Activated CD4-positive, alpha-beta T cell treated with anti-CD3 and anti-CD28 coated beads for 48 hours (primary cell): ENCODE measurements at places on chromosomes 11 and 22.

DNA sequence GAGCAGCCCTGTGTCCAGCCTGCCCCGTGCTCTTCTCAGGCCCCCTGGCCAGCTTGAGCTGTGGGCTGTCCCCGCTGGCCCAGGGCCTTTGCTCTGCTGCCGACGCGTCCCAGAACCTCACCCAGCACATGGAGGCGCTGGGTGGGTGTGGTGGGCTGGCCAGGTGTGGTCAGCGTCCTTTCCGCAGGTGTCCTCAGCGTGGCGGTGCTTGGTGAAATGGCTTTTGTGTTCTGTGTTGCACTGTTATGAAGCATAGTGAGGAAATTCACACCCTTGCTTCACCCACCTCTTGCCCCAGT is 37.4 kb downstream of the GRAMD4 start:
- no peak for DNase-seq

DNA sequence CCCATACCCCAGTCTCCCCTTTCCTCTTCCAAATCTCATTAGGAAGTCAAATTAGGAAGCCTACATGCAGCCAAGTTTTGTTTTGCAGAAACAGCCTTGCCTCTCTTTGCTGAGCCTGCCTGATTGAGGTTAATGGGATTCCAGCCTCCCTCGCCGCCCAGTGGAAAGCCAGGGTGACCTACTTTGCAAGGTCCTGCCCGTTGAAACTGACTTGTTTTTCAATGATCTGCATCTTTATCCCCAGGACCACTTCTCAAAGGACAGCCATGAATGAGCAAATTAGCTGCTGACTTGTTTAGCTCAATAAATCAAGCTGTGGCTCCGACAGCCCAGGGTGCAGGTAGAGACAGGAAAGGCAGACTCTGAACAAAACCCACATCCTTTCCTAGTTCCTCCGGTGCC is 110.4 kb downstream of the RRAS2 start:
- no peak for DNase-seq

DNA sequence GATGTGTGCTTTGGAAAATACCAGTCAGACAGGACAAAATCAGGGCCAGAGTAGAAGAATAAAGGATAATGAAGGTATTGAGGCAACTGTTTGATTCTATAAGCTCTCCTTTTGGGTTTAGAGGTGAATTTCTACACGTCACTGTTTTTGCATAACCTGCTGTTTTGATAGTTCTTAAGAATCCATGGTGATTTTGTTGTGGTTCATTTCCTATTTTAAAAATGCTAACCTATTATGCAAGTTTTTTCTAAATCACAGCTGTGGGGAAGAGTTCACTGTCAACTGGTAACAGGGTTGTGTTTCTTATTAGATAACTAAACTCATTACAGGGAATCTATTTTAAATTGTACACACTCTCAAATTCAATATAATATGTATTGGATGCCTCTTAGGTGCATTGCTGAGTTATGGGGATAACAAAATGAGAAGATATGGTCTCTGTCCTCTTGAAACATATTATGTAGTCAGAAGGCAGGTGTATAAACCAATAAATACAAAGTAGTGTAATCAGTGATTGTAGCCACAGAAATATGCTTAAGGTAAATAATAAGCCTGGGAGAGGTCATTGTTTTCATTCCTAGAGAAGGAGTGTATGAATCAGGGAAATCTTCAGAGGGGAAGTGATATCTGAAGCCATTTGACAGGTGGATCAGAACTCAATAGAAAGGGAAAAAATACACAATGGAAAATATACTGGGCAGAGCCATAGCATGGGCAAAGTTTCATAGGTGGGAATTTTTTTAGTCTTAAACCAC is 192.5 kb downstream of the FAT3 start:
- no peak for DNase-seq

DNA sequence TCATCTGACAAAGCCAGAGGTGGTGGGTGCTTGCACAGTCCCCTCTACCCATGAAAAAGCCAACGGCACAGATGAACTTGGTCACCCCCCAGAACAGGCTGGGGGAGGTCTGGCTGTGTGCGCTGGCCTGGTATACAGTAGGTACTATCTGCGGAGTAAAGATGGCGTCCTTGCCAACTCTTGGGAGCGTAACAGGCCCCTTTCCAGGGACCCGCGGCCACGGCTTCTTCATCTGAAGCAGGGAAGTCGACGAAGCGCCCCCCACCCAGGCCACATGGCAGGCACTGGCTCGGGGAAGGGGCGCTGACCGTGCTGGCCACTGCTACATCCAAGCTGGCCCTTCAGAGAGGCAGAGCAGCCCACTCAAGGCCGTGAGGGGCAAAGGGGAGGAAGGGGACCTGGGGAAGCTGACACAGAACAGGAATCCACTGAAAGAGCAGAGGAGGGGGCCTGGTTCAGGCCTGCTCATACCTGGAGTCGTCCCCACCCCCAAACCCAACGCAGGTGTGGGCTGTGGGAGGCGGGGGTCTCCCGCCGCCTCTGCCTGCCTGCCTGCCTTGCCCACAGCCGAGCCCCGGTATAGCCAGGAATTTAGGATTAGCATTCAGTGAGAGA is 75.7 kb downstream of the CELSR1 start:
- DNase-seq, result no peak

GRCh38 chr11:16505481-16505880 is 149.1 kb upstream of the SOX6 start:
- no peak for DNase-seq

- DNase-seq, result peak; percentile 17
Measured at GRCh38 chr11:60485987-60486386, 6.6 kb upstream of the MS4A12 start.

DNA sequence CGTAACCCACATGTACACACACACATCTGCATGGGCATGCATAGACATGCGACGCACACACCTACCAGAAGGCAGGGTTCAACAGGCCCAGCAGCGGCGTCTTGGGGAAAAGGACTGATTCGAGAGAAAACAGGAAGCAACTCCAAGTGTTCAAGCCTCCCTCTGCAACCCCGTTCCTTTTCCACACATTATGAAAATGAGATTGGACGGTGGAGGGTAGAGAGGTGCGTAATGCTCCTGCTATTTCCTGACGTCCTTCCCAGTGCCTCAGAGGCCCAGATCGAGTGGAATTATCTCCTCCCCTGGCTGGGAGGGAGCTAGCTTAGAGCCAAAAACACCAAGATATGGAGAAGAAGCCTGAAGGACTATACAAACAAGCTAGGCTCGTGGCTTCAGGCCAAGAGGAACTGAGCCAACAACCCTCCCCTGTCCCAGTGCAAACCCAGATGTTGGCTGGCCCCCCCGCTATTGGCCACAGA is 289.2 kb downstream of the MN1 start:
- no peak for DNase-seq

DNA sequence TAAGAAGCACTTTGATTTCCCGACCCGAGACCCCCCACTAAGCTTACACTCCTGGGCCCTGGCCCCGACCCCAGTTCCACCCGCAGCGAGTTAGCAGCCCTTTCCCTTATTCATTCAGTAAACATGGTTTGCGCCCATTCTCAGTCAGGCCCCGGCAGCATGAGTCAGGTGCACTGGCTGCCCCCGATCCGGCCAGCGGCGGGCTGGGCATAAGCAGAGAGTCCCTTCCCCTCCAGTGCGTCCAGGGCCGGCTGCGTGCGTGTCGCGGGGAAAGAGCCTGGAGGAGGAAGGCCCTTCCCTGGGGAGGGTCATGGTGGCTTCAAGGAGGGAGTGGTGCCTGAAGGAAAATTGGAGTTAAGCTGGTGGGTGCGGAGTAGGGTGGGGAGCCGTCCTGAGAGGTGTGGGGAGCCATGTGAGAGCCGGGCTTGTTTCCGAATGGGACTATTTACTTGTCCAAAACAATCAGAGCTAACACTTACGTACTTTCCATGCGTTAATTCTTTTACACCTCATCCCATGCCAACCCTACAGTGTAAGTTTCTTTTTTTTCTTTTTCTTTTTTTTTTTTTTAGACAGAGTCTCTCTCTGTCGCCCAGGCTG is 657 bp downstream of the IGHMBP2 start:
- DNase-seq, result peak; percentile 32

DNA sequence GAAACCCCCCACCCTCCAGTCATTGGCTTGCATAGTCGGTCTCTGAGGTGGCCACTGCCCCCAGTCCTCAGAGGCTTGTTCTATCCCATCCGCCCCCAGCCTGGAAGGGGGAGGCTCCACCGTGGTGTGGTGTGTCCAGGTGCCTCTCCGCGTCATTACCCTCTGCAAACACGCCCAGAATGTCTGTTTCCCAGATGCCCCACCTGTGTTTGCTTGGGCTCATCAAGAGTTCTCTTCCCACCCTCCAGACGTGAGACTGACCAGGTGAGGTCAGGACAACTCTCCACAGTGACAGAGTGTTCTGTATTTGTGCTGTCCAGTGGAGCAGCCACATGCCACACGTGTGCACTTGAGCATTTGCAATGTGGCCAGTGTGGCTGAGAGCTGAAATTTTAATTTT is 24.9 kb downstream of the LRRC10B start:
- no peak for DNase-seq

DNA sequence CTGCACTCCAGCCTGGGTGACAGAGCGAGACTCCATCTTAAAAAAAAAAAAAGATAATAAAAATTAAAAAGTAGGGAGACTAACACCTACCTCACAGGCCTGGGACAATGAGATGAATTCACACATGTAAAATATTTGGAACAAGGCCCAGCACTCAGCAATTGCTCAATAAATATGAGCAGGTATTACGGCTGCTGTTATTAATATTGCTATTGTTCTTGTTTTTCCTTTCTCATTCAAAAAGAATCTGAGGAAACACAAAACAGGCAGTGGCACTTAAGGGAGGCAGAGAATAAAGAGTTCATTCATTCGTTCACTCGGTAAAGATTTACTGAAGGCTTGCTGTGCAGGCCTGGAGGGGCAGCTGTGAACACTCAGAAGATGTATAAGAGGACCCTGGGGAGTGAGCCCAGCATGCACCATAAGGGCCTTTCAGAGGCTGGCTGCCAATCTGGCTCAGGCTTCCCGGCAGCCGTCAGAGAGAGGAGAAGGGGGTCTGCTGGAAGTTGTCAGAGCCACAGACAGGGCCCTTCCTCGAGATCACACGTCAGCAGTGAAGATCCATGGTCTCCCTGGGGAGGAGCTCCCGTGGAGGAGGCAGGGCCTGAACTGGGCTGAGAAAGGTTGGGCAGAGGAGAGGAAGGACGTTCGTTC is 51.6 kb upstream of the TCF20 start:
- no peak for DNase-seq

DNA sequence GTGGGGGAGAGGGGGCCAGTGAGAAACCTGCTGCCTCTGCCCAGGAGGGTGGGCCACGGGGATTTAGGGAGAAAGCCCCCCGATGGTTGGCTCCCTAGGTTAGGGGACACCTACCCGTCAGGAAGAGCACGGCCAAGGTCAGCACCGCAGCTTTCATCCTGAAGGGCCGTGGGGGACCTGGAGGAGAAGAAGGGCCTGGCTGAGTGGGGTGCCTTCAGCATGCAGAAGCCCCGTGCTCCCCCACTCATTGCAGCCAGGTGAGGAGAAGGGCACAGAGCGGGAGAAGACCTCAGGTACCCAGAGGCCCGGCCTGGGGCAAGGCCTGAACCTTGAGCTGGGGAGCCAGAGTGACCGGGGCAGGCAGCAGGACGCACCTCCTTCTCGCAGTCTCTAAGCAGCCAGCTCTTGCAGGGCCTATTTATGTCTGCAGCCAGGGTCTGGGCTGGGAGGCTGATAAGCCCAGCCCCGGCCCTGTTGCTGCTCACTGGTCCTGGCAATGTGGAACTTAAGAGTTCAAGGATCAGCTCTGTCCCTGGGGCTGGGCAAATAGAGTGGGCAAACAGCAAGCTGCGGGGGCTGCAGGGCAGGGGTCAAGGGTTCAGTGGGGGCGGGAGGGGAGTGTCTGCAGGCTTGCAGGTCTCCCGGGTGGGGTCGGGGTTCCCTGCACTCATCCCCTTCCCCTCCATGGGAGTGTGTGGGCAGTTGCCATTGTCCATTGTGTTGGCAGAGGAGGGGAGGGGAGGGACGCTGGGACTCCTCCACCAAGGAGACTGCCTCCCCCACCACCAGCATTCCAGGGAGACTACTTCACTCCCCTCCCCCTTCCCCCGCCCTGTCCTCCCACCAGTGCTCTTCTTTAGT is at the start of gene APOA1:
TSS of gene APOA1 (minus strand) at position 392 of the 861 bp plus-strand sequence. CDS start at position 157, 235 bp downstream.
- DNase-seq, result no peak
